ENCODE measurements at places on chromosomes 2 and 18. TPM values are rescaled to one million over a fixed set of nuclear protein-coding genes. Genes with fewer than 3 reads are reported as not detected.
A peak's percentile ranks its signal among the peaks of the same experiment; 100 is the strongest.

Gene CXCR4
- total RNA-seq, result not detected

GRCh38 chr2:164781394-164781793 lies 60.2 kb downstream of the COBLL1 start:
- DNase-seq, result no peak

Gene IL1RL2
- 0.28 TPM for total RNA-seq

DNA sequence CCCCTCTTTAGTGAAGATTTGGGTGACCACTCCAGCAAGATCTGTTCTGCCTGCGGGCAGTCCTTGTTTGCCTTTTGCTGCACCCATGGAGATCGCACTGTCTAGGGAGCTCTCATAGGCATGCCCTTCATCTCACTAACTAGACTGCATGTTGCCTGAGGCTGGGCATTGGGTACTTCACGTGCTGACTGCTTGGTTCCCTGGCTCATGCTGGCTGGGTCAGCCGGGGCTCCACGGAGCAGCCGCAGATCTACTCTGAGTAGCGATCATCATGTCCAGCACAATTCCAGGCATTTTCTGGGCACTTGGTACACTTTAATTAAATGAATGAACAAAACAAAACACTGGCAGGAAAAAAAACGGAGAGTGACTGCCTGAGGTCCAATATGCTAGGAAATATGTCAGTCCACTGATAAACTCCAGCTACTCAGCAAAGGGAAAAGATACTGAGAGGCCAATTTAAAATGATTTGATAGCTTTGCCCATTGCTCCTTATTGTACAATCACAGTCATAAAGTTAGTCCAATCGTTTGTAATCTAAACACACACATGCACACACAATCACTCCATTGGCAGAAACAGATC lies 220.3 kb downstream of the C1D start:
- DNase-seq, result no peak

DNA sequence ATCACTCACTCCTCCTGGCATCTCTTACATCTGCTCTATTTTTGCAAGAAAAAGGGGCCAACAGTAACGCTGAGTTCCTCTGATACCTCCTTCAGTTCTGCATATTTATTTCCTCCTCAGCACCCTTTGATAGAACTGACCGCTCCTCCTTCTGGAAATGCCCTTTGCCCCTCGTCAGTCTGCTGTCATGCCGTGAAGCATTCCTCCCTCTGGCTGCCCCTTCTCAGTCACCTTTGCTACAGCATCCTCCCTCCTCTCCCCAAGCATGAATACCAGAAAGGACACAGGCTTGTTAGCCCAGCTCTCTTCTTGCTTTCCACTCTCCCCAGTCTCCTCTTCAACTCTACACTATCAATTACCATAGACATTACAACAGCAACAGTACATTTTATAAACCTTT lies 135.4 kb downstream of the NBAS start:
- no peak for DNase-seq

GRCh38 chr2:143901185-143901842 lies 618.6 kb downstream of the ZEB2 start:
- peak; percentile 91 for DNase-seq

Gene KCNF1
- 0.56 TPM for total RNA-seq

- DNase-seq, result peak; percentile 59
Measured at GRCh38 chr18:22559414-22560274, 141.9 kb upstream of the CTAGE1 start.

DNA sequence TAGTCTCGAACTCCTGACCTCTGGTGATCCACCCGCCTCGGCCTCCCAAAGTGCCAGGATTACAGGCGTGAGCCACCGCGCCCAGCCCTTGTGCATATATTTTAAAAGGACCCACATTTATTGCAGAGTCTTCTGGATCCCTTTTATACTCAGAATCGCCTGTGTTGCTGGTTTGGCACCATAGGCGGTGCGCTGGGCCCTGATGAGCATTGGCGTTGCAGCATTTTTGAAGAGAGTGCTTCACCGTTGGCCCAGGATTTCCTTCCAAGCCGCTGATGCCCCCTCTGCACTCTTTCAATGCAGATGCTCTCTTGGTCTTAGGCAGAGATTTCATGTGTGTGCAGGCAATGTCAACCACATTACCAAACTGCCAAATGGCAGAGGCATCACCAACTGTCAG lies 13.5 kb upstream of the TFCP2L1 start:
- no peak for DNase-seq

DNA sequence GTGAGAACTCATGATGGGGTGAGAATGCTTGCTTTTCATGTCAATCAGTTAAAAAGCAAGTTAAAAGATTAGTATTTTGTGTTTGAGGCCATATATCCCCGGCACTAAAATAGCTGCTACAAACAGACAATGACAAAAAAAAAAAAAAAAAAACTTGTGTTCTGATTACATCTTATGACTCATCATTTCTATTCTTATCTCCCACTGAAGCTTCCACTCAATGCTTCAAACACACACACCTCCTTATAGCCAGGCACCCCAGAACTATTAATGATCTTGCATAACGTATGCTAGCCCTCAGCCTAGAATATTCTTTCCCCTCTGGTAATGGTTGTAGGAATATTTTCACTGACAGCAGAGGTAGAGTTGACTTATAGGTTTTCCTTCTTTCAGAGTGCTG lies 778.3 kb downstream of the TRIB2 start:
- no peak for DNase-seq

GRCh38 chr2:105686588-105686987 lies 58.1 kb upstream of the NCK2 start:
- no peak for DNase-seq

- DNase-seq, result no peak
Measured at GRCh38 chr2:56709181-56709580, 525.4 kb downstream of the CCDC85A start.

GRCh38 chr18:56294484-56295183 lies 343.8 kb downstream of the TXNL1 start:
- no peak for DNase-seq

Gene THUMPD2
- 4.8 TPM for total RNA-seq

Gene ANKRD62
- total RNA-seq, result not detected

Gene ELMOD3
- 10.8 TPM for total RNA-seq
